ENCODE measurements at places on chromosomes 12 and 14. TPM values are rescaled to one million over a fixed set of nuclear protein-coding genes. Genes with fewer than 3 reads are reported as not detected.

Gene EPYC
- not detected for polyA plus RNA-seq

Gene IL22
- not detected for polyA plus RNA-seq

Gene C12orf57
- 141 TPM for polyA plus RNA-seq

Gene RNU4-1
- not detected for polyA plus RNA-seq

Gene SYNDIG1L
- polyA plus RNA-seq: not detected

Gene TGM1
- not detected for polyA plus RNA-seq

Gene IGFBP6
- polyA plus RNA-seq: 1.0 TPM

Gene GUCY2C
- 0.85 TPM for polyA plus RNA-seq

Gene BDKRB2
- not detected for polyA plus RNA-seq

Gene GPR68
- 1.6 TPM for polyA plus RNA-seq

Gene PPFIA2
- not detected for polyA plus RNA-seq

Gene MYG1
- polyA plus RNA-seq: 50.4 TPM

Gene NTF3
- not detected for polyA plus RNA-seq

Gene BBOF1
- 2.2 TPM for polyA plus RNA-seq

Gene GPX2
- not detected for polyA plus RNA-seq

Gene TULP3
- polyA plus RNA-seq: 10.0 TPM

Gene MANSC1
- 0.23 TPM for polyA plus RNA-seq

Gene C12orf54
- not detected for polyA plus RNA-seq

Gene CPNE6
- not detected for polyA plus RNA-seq

Gene FAM90A1
- not detected for polyA plus RNA-seq

Gene TAS2R31
- not detected for polyA plus RNA-seq

Gene OLR1
- polyA plus RNA-seq: not detected

Gene PZP
- polyA plus RNA-seq: not detected

Gene NANOG
- polyA plus RNA-seq: not detected

Gene POMT2
- 2.3 TPM for polyA plus RNA-seq

Gene LGR5
- not detected for polyA plus RNA-seq

Gene PRH2
- polyA plus RNA-seq: not detected

Gene ARL6IP4
- 296 TPM for polyA plus RNA-seq

Gene PLEKHG7
- 12.0 TPM for polyA plus RNA-seq

Gene SIX6
- polyA plus RNA-seq: not detected

Gene JAG2
- not detected for polyA plus RNA-seq

Gene LYSET
- 28.8 TPM for polyA plus RNA-seq

Gene AQP2
- polyA plus RNA-seq: not detected

Gene IFNG-AS1
- polyA plus RNA-seq: 21.1 TPM

Gene IFI27L1
- 9.1 TPM for polyA plus RNA-seq

Data from IgD-negative memory B cell (primary cell).